ENCODE measurements at places on chromosomes 11 and 22.

- peak; percentile 87 for DNase-seq
These were observed 42.2 kb downstream of the POLD3 start for GRCh38 chr11:74634537-74634936.

DNA sequence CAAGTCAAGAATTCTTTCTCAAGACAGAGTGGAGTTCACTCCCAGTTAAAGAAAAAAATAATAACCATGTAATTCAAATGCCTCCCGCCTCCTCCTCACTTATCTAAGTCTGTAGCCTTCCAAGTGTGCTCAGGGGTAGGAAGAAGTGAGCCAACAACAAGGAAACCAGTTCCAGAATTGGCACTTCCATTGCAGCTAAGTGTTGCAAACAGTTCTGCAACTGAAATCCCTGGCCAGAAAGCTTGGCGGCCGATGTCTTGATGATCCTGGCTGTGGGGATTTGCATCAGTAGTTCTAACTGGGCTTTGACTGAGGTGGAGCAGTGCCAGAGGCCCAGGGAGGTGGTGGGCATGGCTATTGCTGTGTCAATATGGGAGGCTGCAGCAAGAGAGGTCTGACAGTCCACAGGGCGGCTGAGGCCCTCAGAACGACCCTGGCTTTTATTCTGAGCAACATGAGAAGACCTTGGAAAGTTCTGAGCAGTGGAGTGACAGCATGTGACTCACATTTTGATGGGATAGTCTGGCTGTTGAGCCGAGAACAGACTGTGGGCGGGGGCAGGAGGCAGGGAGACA lies 19.2 kb downstream of the DHCR7 start:
- no peak for DNase-seq

- DNase-seq, result no peak
These were observed 40.8 kb upstream of the LMO2 start for GRCh38 chr11:33932721-33933120.

- DNase-seq, result no peak
These were observed 9.2 kb downstream of the THYN1 start for GRCh38 chr11:134243913-134244312.

GRCh38 chr11:59223611-59224010 lies 10.9 kb upstream of the MPEG1 start:
- DNase-seq, result no peak

DNA sequence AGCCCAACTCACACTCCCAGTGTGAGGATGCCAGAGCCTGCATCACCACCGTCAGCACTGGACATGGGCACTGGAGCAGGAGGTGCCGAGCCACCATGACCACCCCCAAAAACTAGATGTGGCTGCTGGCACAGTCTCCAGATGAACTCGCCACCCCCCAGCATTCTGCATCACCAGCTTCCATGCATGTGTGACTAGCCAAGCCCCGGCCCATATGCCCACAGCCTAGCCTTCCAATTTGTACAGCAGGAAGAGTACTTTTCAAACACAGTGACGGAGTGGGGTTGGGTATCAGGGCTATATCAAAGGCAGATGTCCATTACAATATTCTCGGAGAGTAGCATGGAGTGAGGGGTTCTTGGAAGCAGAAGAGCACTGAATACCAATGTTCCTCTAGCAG lies 62.9 kb downstream of the SMCO4 start:
- DNase-seq, result no peak

- DNase-seq, result no peak
These were observed 14.4 kb downstream of the ATXN10 start for GRCh38 chr22:45686004-45686403.

GRCh38 chr22:37664249-37665101 lies 6.0 kb downstream of the PDXP start:
- no peak for DNase-seq

DNA sequence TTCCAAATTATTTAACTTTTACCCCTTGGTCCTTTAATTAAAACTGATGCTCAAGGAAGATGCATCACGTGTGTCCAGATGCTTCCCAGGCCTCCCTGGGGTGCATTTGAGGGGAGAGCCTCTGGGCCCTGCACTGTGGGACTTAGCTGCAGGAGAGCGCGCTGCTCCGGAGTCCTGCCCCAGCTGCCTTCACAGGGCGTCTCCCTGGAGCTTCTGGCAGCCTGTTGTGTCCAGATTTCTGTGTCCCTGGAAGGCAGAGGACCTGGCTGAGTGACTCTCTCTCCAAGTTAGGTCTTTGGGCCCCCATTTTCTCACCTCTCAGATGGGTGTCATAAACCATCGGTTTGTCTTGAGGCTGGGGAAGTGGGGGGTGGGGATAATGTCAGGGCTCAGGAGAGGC lies 3.0 kb downstream of the ARHGAP8 start:
- DNase-seq, result no peak

DNA sequence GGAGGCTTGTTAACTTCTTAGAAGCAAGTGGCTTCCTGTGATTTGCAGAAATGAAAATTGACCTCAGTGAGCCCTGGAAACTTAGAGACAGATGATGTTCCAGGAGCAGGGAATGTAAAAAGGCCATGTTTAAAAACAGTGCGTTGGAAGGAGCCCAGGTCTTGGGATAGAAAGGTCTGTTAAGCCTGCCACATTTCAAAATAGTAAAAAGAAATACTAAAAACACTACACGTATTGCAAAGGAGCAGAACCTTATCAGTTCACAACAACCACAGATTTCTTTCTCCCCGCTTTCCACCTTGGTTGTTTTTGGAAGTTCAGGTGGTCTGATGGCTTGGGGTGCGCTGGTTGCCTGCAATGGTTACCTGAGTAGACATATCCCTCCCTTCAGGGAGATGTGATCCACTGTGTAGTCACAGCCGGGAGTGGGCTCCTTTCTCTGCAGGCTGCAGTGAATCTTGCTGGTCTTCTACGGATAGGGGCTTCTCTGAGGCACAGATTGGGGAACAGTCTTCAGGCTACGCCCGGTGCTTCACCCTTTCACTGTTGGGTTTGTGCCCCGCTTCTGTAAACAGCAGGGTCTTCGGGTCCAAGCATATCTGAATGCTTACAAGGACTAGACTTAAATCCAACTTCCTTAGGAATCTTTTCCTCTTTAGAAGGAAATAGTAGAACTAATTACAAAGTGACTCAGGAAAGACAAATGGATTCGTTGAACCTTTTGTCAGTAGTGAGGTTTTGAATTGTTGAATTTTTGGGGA lies 1.9 kb downstream of the TEAD1 start:
- DNase-seq, result no peak

DNA sequence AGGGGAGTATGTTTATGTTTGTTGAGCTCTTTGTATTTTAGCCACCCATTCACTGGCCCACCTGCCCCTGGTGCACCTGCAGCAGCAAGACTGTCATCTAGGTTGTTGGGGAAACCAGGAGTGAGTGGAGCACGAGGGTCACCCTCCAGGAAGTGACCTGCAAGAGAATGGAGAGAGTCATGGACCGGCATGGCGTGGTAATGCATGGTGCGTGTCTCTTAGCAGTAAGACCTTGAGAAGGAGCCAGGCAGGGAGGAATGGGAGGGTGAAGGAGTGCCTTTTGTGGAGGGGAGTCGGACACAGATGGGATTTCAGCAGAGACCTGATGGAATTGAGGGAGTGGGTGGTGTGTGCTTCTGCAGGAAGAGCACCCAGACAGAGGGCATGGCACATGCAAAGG lies 37.9 kb downstream of the KCNQ1 start:
- no peak for DNase-seq

DNA sequence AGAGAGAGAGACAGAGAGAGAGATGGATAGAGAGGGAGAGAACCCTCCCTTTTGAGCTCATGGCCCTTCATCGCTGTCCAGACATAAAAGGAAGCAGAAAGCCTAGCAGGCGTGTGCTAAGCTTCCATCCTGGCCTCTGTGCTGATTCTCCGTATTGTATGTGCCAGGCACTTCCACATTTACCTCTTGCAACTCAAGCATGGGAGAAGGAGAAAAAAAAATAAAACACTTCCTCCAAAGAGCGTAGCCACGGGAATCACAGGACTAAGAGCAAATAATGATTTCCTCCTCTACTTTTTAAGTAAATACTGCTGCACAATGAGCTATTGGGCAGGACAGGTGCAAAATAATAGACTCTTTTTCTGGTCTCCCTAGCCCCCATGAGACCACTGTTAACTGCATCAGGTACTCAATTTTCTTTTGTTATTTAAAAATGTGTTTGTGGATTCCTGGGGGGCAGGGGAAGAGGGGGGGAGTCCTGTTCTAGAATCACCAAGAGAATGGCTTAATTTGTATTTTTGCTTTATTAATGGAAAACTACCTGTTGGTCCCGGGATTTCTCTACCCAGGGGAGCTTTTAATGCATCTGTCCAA lies 154.3 kb downstream of the NXPE2 start:
- DNase-seq, result no peak

DNA sequence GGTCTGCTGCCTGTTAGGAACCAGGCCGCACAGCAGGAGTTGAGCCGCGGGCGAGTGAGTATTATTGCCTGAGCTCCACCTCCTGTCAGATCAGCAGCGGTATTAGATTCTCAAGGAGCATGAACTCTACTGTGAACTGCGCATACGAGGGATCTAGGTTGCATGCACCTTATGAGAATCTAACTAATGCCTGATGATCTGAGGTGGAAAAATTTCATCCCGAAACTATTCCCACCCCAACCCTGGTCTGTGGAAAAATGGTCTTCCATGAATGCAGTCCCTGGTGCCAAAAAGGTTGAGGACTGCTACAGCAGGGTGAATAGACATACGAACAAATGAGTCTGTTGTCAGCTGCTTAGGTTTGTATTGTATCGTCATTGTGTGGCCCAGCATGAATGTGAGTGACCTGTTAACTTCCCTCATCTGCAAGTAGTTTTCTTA lies 29.8 kb downstream of the RNF141 start:
- DNase-seq, result no peak

Data from epithelial cell of prostate (primary cell).